ENCODE measurements at places on chromosomes 7 and 10.

GRCh38 chr7:157818701-157819454 is 482.1 kb downstream of the DNAJB6 start:
- no peak for DNase-seq

DNA sequence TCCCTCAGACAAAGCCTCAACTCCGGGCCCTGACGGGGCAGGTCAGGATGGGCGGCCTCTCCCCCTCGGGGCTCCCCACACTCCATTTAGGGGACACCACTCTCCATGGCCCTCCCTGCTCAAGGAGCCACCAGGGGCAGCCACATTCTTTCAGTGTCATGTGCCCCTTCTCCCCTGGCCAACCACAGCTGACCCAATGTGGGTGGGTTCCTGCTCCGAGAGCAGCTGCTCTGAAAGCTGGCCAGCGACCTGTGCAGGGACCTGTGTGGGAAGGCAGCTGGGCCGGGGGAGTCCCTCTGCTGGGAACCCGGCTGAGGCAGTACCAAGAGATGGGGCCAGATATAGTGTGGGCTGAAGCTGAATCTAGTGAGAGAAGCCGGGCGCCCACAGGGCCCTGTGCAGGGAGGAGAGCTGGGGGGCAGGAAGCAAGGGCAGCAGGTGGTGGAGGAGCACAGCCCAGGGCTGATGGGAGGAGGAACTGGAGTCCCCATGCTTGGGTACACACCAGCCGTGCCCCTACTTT is 40.6 kb upstream of the NPFFR1 start:
- peak; percentile 91 for DNase-seq

DNA sequence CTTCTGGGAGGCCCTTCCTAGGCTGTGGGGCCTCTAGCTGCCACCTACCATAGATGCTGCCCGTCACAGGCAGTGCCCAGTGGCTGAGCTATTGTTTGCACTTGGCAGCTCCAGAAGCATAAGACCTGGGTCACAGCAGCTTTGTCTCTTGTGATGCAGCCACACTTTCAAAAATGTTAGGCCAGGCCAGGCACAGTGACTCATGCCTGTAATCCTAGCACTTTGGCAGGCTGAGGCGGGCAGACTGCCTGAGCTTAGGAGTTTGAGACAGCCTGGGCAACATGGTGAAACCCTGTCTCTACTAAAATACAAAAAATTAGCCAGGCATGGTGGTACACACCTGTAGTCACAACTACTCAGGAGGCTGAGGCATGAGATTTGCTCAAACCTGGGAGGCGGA is 9.5 kb upstream of the KAZALD1 start:
- no peak for DNase-seq

GRCh38 chr7:96236198-96237039 is 85.5 kb downstream of the SLC25A13 start:
- peak; percentile 88 for DNase-seq

DNA sequence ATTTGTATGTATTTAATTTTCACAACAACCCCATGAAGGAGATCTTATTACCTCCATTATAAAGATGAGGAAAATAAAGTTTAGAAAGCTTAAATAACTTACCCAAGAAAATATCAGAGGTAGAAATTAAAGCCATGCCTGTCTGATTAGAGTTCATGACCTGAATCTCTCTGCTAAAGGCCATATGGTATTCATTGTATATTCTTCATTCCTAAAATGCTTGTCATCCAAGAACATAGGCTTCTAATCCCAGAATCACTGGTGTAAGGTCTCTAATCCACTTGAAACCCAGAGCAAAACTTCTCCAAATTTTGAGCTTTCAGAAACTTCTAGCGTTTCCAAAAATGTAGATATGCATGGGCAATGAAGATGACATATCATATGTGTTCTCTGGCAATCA is 72.3 kb upstream of the YAE1 start:
- no peak for DNase-seq

GRCh38 chr10:109853921-109854320 is 69.4 kb downstream of the XPNPEP1 start:
- DNase-seq: no peak

- DNase-seq: no peak
These were observed 142.8 kb downstream of the HIBADH start for GRCh38 chr7:27519793-27520469.

DNA sequence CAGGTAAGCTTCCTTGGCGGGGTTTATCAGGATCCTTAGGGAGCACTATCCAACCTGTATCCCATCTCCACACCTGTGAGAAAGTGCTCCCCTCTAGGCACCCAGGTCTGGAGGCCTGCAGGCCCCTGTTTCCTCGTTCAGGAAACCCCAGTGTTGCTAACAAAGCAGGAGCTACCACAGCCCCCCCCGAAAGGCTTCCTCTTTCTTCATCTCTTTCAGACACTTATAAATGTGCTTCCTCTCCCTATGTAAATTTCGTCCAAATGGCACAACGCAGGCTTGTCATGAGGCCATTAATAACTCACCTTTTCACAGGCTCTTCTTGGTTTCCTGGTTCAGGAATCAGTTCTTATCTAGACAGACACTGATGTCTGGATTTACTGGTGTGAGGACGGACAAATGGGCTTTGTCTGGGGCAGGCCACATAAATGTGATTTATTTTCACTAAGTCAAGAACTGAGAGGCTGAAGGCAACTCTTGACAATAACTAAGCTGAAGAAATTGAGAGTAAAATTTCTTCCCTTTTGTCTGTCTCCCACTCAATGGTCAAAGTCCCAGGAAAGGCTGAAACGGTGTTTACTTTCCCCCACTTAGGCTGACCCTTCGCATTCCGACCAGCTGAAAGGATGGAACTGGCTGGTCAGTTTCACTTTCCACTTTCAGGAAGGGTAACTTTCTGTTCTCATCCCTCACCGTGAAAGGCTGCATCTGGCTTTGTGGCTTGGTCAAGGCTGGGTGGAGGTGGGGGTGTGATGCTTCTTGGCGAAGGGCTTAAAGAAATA is 46.8 kb downstream of the PIK3AP1 start:
- peak; percentile 3 for DNase-seq

DNA sequence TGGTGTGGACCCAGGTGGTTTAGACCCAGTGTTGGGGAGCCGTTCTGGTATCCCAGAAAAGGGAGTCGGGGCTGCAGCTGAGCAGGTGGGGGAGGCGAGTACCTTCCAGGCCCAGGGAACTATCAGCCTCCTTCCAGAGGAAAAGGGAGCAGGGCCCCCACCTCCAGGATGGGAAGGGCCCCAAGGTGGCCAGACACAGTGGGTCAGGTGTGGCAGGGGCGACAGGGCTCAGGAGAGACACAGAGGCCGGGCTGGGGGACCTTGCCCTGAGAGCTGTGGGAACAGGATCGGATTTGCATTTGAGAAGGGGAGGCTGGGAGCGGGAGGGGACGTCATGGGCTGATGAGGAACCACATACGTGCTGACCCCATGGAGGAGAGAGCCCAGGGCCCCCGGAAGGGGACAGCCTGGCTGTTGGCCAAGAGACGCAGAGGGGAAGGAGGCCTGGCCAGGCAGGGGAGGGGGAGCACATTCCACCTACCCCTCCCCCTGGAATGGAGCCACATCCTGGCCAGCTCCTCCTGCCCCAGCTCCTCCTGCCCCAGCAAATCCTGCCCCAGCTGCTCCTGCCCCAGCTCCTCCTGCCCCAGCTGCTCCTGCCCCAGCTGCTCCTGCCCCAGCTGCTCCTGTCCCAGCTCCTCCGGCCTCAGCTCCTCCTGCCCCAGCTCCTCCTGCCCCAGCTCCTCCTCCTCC is 9.7 kb upstream of the TTYH3 start:
- peak; percentile 94 for DNase-seq

DNA sequence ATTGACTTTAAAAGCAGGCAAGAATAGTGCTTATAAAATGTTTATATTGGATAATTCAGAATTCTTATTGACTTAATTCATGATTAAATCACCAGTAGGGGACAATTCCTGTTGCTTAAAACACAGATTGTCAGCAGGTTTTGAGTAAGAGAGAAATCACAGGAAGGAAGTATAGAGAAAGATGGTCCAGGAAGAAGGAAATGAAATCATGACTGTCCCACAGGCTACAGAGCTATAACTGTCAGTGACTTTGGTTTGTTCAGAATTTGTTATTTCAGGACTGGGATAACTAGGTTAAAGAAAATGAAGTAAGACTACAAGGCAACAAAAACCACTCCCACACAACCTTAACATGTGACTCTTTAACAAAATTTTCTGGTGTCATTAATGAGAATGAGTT is 6.8 kb downstream of the GNGT1 start:
- no peak for DNase-seq

DNA sequence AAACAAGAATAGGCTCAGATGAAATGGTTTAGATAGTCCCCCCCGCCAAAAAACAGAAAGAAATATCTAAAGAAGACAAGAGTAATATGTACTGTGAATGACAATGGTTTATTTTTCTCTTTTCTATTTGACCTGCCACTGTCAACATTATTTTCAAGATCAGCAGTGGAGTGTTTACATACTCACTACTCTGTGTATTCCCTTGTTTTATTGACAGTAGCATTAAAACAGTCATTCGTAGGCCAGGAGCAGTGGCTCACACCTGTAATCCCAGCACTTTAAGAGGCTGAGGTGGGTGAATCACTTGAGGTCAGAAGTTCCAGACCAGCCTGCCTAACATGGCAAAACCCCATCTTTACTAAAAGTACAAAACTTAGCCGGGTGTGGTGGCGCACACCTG is 245.3 kb upstream of the SLC26A5 start:
- no peak for DNase-seq

- no peak for DNase-seq
These were observed 35.8 kb upstream of the SDHAF3 start for GRCh38 chr7:97081521-97082300.

DNA sequence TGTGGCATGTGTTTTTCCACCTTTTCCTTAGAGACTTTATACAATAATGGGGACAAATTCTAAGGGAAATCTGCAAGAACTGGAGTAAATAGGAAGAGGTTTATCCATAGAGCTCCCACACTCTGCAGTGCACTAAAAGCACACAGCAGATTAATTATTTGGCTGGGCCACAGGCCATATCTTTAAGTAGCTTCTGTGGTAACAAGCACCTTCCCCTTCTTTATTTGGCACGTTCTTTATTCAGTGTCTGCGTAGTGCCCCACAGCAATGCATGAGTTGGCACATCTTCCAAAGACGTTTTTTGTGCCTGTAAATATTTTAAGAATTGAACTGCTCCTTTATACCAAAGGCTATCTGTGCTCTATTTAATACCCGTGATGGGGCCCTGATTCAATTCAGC is 104.9 kb upstream of the MBL2 start:
- DNase-seq: no peak

DNA sequence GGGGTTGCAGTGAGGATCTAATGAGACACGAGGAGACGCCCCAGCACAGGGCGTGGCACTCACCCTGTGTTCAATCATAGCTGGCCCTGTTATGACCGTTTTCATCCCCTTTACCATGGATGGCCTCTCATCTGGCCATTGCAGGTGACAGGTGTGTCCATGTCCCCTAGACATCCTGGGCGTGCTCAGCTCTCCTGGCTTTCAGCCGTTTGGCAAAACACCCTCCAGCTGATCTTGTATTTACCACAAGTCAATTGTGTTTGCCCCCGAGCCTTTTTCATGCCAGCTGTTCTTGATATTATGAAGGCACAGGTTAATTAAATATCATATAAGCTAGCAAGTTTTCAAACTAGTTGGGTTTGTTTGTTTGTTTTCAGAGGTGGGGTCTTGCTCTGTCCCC is 97.1 kb downstream of the CHST15 start:
- no peak for DNase-seq

GRCh38 chr7:158123214-158123613 is 464.4 kb downstream of the PTPRN2 start:
- DNase-seq: no peak

DNA sequence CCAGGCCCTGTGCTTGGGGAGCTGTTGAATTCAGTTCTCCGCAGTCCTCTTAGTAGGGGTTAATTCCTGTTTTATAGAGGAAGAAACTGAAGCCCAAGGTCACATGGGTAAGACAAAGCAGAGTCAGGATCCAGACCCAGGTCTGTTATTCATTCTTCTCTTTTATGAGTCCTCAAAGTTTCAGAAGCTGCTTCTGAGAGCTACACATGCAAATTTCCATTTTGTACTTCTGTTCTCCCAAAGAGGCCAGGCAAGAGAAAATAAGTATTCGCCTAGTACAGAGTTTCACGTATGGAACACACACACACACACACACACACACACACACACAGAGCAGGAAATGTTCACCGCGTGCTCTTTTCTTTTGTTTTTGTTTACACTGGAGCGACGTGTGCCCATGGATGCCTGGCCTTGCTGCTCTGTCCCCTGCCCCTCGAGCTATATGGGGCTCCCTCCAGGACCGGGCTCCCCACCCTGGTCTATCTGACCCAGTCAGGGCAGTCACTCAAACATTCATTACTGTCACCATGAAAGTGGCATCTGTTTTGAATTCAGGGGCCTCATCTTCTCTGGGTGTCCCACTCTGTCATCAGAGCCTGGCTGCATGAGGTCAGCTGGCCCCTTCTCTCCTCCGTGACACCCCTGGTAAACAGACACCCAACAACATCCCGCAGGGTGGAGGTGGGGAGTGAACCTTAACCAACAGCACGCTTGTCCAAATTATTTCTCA is 84.4 kb downstream of the TNS3 start:
- peak; percentile 41 for DNase-seq

DNA sequence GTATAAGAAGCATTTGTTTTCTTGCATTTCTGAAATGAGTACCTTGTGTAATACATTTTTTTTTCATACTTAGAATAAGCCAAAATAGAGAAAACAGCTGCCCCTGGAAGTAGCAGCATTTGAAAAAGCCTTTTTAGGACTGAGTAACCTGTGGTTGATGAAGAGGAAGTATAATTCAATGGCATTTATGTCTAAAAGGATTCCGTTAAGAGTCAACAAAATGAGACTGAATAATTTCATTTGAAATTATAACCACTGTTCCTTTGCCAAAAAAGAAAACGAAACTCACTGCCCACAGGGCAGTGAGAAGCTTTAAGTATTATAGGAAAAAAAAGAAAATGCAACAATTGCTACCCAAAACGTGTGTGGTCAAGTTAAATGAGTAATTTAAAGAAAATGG is 705.6 kb upstream of the PHF14 start:
- no peak for DNase-seq

DNA sequence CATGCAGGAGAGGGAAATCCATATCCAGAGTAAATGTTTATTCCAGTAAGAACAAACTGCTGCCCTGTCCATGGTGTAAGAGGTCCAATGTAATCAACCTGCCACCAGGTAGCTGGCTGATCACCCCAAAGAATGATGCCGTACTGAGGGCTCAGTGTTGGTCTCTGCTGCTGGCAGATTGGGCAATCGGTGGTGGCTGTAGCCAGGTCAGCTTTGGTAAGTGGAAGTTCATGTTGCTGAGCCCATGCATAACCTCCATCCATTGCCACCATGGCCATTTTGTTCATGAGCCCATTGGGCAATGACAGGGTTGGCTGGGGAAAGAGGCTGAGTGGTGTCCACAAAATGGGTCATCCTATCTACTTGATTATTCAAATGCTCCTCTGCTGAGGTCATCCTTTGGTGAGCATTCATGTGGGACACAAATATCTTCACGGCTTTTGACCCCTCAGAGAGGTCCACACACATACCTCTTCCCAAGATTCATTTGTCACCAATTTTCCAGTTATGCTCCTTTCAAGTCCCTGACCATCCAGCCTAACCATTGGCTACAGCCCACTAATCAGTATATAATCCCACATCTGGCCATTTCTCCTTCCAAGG is 23.3 kb upstream of the PAPSS2 start:
- DNase-seq: no peak

- no peak for DNase-seq
These were observed 63.5 kb upstream of the VKORC1L1 start for GRCh38 chr7:65809259-65809981.

- no peak for DNase-seq
These were observed 141.7 kb upstream of the KCND2 start for GRCh38 chr7:120131096-120131839.

Measured in tongue (tissue), 3 donors.